NCI-H1105 treated with DMSO at 0.1 percent for 48 hours (cell line): ENCODE measurements at places on chromosomes 2 and 18.

DNA sequence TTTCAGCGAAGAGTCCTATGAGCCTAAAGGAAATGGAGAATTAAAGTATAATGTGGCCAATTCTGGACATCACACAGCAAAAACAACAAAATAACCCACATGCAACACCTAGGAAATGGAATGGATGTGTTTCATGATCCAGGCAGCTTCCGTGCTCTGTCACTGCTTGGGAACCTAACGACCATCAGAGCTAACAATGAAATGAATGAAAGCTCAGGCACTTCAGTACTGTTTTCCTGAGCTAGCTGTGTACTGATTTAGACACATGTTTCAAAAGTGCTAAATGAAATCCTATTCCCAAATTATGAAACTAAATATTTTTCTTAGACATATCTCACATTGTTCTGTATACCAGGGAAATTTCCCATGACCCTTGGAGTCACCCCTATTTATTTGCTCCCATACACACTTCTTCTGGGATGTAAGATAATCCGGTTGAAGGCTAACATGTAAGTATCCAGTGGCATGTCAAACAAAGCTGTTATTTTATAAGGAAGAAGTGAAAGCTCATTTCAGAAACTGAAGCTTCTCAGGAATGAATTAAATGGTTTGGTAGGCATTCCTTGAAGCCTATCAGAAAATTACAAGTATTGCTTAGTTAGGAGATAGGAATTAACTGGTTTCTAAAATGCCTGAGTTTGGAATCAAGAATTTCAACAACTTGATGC is 108.5 kb upstream of the RND3 start:
- DNase-seq = no peak

GRCh38 chr2:138942466-138942865 is 162.3 kb upstream of the NXPH2 start:
- DNase-seq = no peak

- no peak for DNase-seq
Observed at GRCh38 chr2:40210344-40210967, 241.4 kb downstream of the SLC8A1 start.

- DNase-seq = no peak
Observed at GRCh38 chr18:47143153-47143552, 7.1 kb downstream of the HDHD2 start.

DNA sequence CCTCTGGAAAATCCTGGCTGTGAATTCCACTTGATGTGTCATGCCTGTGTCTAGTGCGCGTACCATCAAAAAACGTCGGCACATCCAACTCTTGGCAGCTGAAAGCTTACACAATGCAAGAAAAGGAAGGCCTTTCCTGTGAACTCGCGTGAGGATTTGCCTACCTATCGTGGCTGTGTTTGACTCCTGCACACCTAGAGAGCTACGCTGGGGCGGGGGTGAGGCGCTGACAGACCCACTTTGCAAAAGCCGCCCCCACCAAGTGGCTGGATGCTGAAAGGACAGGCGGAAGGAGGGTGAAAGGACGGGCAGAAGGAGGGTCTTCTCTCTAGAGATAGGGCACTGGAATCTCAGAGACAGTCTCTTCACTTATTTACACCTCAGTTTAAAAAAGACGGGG is 270.1 kb downstream of the EIPR1 start:
- no peak for DNase-seq

GRCh38 chr2:191912764-191913163 is 65.9 kb upstream of the CAVIN2 start:
- no peak for DNase-seq

DNA sequence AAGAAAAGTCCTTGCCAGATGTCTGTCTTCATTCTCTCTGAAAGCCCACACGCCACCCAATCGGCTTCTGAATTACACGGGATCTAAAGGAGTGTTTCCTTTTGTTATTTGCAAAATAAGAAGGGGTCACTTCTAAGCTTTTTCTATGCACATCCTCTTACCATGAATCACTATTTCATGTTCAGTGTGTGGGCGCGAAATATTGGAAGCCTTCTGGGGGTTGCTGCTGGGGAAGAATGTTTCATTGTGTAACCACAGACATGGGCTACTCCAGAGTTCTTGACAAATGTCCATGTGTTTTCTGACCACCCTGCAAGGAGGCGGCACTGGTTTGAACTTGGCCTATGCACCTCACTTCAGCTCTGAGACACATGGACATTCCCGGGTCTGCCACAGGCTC is 133.6 kb upstream of the APCDD1 start:
- no peak for DNase-seq

- DNase-seq = no peak
Observed at GRCh38 chr2:31318361-31319336, 84.7 kb downstream of the EHD3 start.

GRCh38 chr18:36461551-36461987 is 164.1 kb downstream of the FHOD3 start:
- DNase-seq = no peak

DNA sequence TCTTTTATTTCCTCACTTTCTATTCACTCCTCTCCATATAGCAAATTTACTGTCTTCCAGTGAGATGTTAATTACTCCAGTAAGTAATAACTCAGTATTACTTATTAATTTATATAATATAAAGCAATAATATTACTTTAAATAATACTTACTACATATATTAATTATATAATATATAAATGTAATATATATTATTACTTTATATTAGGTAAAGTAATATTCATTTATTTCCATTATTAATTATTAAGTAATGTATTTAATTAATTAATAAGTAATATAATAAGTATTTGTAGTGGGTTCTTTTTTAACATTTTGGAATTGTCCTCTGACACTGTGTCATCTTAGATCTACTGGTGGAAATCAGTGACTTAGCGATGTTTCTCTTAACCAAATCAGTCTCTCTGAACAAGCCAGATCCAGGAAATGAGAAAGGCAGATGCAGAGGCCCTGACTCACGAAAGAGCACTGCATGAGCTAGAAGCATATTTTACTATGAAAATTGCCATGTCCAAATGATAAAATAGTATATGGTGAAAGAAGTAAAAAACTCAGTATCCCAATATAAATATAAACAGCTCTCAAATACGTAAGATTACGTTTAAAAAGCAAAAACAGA is 115.9 kb downstream of the DSEL start:
- no peak for DNase-seq

DNA sequence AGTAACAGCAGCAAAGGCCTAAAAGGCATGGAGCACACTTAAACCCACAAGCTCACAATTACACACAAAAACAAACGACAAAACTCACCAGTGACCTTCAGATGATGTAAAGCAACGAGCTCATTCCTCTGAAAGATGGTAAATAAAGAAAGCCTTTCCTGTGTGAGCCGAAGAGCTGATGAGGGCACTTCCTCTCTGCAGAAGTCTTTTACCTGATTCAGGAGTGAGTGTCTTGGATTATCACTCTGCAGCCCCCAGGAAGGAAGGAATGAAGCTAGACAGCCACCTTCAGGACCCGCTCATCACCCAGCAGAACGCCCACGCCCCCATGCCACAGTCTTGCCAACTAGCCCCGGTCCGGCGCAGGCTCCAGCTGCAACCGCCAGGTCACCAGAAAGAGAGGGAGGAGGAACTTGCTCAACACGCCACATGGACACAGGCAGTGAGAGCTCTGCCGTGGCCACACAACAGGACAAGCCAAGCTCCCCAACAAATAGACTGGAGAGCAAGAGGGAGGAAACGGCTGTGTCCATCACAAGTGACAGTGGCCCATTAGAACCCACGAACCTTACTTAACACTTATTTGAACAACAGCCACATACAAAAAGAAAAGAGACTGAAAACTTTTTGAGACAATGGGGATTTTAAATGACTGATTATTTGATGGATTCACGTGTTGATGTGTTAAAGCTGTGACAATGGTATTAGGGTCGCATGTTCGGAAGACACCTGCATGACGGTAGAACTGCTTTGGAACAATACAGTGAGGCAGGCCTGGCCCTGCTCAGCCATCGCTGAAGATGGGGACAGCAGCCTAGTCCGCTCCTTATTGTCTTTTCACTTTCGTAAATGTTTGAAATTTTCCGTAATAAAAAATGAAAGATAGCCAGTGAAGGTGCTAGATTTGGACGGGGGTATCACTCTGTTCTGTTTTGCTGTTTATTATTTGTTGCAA is 127.3 kb downstream of the HDAC4 start:
- DNase-seq = no peak

- no peak for DNase-seq
Observed at GRCh38 chr2:62383846-62384245, 122.1 kb downstream of the TMEM17 start.

DNA sequence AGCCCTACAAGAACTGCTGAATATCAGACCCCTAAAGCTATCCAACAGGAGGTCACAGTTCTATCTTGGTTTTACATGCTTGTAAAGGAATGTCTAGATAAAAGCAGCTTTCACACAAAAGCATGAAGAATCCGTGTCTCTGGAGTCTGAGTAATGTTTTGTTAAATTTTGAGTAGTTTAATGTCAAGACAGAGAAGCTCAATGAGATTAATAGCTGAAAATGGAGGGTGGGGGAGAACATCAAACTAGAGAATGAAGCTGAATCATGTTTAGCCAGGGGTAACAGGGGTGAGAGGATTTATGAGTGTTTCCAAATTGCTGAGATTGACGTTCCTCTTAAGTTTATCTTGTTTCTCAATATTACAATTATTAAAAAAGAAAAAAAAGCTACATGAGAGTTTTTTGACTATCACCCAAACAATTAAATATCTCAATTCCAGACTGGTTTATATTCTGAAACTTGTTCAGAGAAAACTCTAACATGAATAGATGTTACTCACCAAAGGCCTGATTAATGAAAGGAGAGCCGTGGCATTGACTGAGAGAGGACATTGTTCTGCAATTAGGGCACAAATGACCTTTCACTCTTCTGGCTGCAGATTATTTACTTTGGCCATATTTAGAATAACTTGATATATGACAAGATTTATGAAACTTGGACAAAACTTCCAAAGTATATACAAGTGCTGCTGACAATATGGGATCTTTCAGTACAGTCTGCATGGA is 266.4 kb upstream of the ETAA1 start:
- no peak for DNase-seq

GRCh38 chr2:234841321-234842015 is 110.3 kb upstream of the SH3BP4 start:
- no peak for DNase-seq

DNA sequence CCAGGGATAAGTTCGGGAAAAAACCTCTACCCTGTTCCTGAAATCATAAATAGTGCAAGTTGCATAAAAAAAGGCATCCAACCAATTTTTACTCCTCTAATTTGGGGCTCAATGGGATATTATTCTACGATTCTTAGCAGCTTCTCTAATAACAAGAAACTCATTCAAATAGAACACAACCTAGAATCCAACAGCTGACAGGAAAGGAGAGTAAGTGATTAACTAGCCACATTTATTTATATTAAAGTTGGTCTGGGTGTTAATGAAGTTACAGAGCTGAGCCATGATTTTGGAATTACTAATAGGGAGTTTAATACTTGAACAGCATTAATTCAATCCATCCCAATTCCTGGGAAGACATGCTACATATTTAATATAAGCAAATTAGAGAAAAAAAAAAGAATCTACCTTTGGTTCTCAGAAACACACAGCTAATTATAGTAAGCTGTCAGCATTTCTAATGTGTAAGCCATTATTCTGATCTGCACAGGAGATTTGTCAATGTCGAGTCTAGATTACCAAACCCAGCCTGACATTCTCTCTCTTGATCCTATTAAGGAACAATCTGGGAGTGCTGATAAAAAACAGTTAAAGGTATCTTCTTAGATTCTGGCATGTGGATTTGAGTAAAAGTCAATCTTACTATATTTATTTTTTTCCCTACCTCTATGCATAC is 267.7 kb downstream of the NBAS start:
- DNase-seq = no peak

DNA sequence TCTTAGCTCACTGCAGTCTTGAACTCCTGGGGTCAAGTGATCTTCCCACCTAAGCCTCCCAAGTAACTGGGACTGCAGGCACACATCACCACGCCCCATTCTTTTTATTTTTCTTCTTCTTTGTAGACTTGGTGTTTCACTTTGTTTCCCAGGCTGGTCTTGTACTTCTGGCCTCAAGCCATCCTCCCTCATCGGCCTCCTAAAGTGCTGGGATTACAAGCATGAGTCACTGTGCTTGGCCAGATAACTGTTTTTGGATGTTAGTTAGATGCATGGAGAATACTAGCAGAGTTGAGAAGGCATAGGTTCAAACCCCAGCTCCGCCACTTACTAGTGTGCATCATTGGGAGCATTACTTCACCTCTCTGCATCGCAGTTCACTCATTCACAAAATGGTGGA is 88.3 kb downstream of the TXNL1 start:
- DNase-seq = no peak

DNA sequence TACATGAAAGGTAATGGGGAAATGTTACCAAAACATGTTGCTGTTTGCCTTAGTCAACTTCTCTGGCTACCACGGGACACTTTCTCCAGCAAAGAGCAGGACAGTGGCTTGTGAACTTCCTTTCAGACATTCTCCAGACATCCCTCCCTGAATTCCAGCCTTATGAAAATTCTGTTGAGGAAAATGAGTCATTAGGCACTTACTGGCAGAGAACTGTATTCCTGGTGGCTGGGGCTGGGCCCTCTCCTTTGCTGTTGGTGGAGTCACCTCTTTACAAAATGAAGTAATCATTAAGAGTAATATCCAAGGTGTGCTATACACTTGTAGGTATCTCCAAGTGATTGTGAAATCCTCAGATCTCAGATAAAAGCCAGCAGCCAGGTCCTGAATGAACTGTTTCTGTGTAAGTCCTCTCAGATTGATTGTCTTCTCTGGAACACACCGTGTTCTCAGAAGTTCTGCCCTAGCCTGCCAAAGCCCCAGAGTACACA is 1.3 kb upstream of the FAP start:
- DNase-seq = no peak

DNA sequence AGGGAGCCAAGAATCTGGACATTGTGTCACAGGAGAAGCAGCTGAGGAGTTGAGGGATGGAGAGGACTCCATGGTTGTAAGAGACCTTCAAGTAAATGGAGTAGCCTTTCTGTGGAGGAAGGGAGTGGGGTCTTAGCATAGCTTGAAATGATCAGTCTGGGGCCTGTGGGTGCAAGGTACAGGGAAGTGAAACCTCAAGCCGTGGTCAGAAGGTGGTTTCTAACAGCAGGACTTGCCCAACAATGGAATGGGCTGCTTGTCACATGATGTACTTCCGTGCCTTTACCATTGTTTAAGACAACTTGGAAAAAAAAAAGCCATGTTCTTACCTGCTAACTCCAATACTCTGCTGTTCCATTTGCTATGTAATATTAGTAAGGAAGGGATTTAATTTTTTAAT is 140.7 kb downstream of the LDLRAD4 start:
- DNase-seq = no peak

GRCh38 chr2:86272111-86272510 is 65.3 kb downstream of the REEP1 start:
- DNase-seq = no peak

DNA sequence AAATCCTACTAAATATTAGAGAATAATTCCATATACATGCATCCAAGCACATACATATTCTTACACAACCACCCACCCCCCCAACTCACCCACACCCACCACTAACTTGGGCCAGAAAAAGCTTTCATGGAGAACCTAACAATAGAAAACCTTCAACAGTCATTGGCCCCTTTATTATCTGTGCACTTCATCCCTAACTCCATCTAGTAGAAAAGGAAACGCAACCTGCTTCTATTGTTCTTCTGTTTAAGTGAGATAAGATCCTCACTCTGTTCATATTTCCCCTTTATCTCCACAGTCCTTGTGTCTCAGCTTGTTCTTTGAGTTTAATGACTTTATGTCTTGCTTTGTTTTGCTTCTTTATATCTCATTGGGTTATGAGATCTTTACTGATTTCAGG is 1740.2 kb upstream of the CELF4 start:
- DNase-seq = no peak

GRCh38 chr2:235951982-235952381 is 216.2 kb downstream of the GBX2 start:
- DNase-seq = no peak
